Activated CD4-positive, alpha-beta T cell treated with anti-CD3 and anti-CD28 coated beads for 48 hours (primary cell): ENCODE measurements at places on chromosomes 3 and 15.

DNA sequence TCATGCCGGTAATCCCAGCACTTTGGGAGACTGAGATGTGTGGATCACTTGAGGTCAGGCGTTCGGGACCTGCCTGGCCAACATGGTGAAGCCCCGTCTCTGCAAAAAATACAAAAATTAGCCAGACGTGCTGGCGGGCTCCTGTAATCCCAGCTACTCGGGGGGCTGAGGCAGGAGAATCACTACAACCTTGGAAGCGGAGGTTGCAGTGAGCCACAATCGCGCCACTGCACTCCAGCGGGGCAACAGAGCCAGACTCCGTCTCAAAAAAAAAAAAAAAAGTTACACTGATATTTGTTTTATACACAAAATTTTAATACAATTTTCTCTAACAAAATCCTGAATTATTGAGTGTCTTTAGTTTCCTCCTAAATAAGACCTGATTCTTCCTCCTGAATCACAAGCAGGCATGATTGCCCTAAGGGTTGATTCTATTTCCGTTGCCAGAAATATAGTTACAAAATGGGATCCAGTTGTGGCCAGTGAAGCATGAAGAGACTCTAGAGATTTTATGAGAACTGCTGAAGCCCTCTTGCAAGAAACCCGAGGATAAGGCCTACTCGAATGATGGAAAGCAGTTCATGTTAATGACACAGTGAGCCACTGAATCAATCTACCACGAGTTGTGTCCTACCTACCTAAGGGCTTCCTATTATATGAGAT, 9.6 kb upstream of the SMARCC1 start:
- DNase-seq: no peak

DNA sequence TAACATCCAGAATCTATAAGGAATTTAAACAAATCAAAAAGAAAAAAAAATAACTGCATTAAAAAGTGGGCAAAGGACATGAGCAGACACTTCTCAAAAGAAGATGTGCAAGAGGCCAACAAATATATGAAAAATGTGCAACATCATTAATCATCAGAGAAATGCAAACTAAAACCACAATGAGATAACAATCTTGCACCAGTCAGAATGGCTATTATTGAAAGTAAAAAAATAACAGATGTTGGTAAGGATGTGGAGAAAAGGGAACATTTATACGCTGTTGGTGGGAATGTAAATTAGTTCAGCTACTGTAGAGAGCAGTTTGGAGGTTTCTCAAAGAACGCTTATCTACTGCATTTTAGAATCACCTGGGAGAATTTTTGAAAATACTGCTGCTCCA, 186.1 kb downstream of the OTOL1 start:
- DNase-seq: no peak

DNA sequence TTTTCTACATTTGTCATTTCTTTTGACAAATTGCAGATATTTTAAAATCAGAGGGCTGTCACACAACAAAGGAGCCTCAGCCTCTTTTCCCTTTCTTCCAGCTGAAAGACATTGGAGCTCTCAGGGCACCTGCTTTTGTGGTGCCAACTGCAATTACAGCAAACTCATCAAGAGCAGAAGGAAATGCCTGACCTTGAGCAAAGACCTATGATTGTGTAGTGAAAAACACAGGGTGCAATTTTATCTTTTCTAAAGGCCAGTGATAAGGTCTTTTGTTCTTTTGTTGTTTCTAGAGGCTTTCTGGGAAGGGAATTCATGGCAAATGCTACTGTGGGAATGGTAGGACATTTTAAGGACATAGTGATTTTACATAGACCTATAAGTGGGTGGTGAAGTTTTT, 214.3 kb downstream of the OXSM start:
- no peak for DNase-seq

- DNase-seq: no peak
These were observed 116.8 kb downstream of the TPRG1 start for GRCh38 chr3:189288348-189289235.

GRCh38 chr3:124174476-124174875, 182.6 kb upstream of the ROPN1 start:
- DNase-seq: no peak

DNA sequence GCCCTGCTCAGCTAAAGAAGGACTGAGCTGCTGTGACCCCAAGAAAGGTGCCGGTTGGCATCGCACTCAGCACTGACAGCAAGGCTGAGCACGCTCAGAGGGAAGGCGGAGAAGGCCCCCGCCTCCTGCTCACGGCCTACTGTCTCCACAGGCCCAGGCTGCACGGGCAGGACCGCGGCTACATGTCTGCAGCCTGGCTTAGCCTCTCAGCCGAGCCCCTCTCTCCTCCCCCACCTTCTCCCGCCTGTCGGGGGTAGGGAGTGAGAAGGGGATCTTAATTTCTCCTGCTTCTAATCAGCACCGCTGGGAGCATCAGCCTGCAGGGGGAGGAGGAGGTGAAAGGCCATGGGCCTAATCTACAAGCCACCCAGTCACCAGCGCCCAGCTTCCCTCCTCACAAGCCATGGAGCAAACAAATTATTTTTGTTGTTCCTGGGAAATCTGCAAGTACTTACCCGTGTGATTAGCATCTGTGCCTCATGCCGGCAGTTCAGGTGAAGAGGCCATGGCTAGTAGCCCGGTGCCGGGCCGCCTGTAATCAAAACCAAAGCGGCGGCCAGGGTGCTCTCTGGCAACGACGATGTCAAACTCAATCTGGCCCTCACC, 68.1 kb downstream of the EPHB3 start:
- no peak for DNase-seq

DNA sequence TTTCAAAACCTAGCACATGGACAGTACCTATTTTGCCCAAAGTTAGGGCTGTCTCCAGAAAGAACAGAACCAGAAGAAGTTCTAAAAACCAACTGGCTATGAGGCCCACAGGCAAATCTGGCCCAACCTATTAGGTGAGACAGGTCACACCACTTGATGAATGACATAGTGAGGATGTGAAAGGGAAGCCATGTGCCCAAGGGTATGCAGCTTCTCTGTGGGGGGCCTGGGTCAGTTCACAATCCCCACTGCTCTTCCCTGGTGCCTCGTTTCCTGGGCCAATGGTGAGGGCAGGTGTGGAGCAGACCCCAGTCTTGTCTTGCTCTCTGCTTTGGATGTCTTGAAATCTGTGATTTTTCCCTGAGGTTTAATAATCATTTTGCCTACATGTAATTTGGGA, 8.9 kb downstream of the INSYN1 start:
- no peak for DNase-seq

- peak; percentile 76 for DNase-seq
These were observed 97.6 kb downstream of the FRMD4B start for GRCh38 chr3:69288161-69288895.

GRCh38 chr3:16801698-16802097, 83.1 kb upstream of the PLCL2 start:
- no peak for DNase-seq

DNA sequence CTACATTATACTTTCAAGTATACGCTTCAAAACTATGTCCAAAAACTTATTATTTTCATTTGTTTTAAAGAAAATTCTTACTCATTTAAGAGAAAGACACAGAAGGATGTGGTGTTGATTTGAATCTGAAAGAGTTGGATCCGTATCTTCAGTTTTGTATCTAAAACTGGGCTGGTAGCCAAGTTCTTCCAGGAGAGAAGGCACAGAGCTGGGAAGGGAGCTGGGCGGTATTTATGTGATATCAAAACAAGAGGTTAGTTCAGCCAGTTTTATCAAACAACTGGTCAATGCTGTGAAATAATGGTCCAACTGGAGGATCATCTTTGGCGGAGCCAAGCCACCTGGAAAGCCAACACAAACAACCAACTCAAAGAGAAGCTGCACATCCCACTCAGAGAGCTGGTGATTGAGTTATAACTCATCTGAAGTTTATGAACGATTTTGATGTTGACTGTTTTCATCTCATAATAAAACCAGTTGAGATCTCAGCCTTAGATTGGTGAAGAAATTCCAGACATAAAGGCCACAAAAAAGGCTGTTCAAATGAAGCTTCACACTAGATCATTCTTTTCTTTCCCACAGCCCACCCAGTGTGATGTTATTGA, 489.6 kb upstream of the RASGRP1 start:
- no peak for DNase-seq

DNA sequence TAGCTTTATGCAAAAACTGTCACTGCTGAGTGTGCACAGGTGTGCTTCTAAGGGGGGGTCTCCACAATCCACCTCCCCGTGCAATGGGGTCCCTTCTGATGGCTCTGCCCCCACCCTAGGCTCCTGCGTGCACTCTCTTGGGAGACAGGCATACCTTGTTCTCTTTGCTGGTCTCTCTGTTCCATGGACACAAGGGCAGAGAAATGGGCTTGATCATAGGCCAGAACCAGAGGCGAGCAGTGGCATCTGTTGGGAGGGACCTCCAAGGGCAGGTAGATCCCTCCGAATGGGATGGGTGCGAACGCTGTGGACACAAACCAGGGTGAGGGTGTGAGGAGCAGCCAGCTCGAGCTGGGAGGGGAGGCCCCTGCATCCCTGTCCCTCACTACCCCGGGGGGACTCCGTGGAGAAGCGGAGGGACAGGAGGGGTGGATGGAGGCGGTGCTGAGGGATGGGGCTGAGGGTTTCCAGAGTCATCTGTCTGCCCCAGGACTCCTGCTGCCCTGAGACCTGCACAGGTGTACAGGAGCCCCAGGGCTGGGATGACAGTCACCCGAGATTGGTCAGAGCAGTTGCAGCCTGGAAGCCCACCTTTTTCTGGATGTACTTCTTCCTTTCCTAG, 175.0 kb downstream of the KLF13 start:
- no peak for DNase-seq

DNA sequence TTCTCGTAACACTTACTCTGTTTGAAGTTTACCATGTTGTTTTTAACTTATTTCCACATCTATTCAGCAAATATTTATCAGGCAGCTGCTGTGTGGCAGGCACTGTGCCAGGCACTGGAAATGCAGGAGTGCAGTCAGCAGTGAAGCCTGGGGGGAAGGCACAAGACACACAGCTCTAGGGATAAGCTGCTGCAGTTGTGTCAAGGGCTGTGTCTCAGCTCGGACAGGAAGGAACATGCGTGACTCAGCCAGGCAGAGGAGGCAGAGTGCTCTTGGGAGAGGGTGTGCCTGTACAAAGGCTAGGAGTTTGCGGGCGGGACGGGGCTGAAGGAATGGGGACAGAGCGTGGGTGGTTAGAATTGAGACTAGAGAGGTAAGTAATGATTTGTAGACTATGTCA, 24.7 kb downstream of the LYSMD4 start:
- no peak for DNase-seq

GRCh38 chr15:27824841-27825422, 274.2 kb downstream of the OCA2 start:
- DNase-seq: no peak

GRCh38 chr3:126832933-126833332, 128.9 kb downstream of the CHCHD6 start:
- DNase-seq: no peak

- no peak for DNase-seq
These were observed 53.5 kb downstream of the SEMA5B start for GRCh38 chr3:122973893-122974615.

DNA sequence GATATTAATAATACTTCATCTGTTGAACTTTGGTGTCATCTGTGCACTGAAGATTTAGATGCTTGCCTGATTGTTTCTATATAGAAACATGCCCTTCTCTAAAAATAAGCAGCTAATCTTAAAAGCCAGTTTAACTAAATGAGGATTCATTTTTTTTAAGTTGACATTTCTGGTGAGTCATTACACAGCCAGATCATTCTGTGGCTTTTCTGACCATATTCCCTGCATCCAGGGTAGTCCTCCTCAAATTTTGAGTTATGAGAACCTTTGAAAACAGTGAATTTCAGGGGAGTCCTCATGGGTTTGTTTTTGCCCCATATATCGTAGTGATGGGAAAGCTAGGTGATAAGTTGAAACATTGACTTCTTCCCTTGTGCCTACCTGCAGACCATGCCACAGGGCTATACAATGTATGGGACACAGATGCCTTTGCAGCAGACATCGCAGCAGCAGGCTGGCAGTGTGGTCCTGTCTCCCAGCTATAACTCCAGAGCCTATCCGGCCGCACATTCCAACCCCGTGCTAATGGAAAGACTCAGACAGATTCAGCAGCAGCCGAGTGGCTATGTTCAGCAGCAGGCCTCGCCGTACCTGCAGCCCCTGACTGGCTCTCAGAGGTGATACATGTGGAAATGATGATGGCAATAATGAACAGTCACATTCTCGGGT, 26.5 kb upstream of the P2RY12 start:
- no peak for DNase-seq

DNA sequence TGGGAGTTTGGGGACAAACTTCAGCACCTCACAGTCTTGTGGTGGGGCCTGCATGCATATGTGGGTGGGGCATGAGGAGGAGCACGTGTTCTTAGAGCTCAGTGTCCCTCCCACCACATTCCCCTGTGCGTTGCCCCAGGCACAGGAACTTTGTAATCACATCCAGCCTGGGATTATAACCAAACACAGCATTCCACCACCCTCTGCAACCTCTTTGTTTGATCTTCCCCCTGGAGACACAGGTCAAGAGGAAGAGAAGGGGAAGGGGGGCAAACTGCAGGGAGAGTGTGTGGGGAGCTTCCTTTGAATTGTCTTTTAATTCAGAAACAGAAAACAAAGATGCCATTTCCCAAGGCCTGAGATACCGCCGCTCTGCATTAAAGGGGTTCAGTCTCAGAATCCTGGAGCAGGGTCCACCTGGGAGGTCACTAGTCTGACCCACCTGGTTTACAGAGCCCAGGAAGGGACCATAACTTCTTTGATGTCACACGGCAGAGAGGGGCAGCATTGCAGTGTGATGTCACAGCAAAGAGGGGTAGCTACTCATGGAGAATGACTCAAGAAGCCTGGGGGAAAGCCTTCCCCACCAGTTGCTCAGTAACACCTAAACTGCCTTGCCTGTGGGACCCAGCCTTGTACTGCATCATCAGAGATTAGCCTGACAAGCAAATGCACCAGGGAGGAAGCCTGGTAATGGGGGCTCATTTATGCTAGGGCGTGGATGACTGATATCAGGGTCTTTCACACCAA, 106.3 kb upstream of the RNU6-1 start:
- DNase-seq: peak; percentile 3

DNA sequence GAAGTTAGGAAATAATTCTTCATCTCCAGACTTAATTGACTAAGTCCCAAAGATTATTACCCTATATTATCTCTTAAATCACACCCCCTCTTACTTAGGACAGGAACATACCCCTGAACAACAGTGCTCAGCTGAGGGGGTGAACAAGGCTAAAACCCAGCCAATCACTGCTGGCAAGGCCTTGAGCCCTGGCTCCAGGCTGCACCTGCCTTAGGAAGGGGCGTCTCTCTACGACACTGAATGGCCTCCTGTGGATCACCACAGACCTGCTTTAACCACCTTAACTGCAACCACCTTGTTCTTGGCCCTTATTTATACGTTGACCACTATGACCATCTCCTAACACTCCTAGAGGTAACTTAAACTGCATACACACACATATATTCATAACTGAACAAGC, 267.4 kb upstream of the THBS1 start:
- DNase-seq: no peak

DNA sequence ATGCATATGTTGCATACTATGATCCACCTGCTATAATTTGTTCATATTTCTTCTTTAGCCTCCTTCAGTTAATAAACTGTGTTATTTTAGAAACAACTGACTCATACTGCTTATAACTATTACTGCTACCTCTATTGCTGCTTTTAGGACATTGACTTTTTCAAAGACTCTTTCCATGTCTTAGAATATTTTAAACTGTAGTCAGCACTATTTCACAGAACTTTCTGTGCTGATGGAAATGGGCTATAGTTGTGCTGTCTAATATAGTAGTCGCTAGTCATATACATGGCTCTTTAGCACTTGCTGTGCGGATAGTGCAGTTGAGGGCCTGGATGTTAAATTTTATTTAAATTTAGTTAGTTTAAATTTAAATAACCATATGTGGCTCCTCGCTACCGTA, 55.6 kb downstream of the NEK11 start:
- DNase-seq: no peak
